Stimulated activated CD4-positive, alpha-beta T cell treated with anti-CD3 and anti-CD28 coated beads, Interleukin-1b, Interleukin-23, amount 100 ng/mL, for 24 hours (primary cell): ENCODE measurements at places on chromosomes 11 and 22.

- DNase-seq, result no peak
Measured at GRCh38 chr11:11586465-11586864, 35.3 kb downstream of the GALNT18 start.

DNA sequence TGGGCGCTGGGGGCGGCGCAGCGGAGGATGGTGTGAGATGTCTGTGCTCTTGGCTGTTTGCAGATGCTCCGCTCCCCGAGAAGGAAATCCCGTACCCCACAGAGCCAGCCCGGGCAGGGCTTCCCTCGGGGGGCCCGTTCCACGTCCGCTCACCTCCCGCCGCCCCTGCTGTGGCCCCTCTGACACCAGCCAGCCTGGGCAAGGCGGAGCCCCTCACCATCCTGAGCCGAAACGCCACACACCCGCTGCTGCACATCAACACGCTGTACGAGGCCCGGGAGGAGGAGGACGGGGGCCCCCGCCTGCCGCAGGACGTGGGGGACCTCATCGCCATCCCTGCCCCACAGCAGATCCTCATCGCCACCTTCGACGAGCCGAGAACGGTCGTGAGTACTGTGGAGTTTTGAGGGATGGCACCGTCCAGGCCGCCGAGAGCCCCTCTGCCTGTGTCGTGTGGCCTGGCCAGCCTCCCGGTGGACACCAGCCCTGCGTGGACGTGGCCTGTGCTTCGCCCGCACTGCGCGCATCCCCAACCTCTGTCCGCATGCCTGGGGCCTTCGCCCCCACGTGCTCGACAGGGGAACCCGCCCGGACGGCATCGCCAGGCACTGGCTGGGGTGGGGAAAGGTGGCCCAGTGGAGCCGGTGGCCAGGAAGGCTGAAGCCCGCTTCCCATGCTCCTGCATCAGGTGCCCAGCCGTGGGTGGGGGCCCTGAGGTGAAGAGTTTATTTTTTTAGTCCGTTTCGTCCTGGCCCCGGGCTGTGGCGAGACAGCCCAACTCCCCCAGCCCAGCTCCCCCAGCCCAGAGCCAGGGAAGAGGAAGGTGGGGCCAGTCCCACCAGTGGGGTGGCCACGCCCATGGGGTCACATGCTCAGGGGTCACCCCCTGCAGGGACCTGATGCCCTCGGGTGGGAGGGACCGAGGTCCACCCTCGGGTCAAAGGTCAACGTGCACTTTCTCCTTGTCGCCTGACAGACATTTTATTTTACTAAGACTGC lies 6.5 kb upstream of the TRABD start:
- no peak for DNase-seq

DNA sequence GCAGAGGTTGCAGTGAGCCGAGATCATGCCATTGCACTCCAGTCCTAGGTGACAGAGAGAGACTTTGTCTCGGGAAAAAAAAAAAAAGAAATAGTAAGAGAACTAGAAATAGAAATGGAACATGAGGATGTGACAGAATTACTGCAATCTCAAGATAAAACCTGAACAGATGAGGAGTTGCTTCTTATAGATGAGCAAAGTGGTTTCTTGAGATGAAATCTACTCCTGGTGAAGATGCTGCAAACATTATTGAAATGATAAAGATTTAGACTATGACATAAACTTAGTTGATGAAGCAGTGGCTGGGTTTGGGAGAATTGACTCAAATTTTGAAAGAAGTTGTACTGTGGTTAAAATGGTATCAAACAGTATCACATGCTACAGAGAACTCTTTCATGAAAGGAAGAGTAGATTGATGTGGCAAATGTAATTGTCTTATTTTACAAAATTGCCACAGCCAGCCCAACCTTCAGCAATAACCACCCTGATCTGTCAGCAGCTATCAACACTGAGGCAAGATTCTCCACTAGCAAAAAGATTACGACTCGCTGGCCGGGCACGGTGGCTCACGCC lies 13.7 kb downstream of the XNDC1N start:
- DNase-seq, result no peak

GRCh38 chr11:6498121-6498520 lies 1.0 kb downstream of the DNHD1 start:
- DNase-seq, result no peak

DNA sequence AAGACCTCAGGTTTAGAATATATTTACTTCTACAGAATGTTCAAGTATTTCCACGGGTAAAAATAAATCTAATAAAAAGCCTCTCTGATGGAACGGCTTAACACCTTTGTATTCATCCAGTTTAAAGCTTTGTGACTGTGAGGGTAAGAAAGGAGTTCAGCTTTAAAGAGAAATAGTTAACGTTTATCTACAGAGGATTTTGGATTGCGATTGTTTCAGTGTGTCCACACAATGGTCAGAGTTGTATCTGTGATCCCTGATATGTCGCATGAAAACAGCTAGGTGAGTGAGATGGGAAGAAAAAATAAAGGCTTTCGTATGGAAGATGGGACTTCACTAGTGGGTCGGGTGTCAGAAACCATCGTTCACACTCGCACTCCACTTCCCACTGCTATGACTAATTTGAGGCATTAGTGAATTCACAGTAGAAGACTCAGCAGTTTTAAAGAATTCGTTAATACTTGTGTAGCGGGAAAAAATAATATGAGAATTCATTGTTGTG lies 1.6 kb downstream of the APLP2 start:
- DNase-seq, result no peak
